ENCODE measurements at places on chromosomes 5 and 9.

DNA sequence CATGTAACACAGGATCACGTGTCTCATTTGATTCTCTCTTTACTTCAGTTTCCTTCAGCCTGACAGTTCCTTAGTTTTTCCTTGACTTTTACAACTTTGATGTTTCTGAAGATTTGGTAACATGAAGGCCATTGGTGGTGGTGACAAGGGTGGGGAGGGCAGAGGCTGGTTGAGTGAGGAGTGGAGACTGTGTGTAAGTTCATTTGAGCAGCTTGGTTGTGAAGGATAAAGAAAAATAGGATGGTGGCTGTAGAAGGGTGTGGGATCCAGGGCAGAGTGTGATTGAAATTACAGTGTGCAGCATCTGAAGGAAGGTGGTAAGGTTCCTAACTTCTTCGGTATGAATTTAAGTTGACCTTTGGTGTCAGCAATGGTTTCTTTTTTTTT, 20.4 kb downstream of the SUB1 start:
- no peak for DNase-seq

- no peak for DNase-seq
These were observed 8.0 kb upstream of the PCA3 start for GRCh38 chr9:76756268-76756640.

- DNase-seq: no peak
These were observed 9.9 kb upstream of the PCDHB2 start for GRCh38 chr5:141084487-141084989.

DNA sequence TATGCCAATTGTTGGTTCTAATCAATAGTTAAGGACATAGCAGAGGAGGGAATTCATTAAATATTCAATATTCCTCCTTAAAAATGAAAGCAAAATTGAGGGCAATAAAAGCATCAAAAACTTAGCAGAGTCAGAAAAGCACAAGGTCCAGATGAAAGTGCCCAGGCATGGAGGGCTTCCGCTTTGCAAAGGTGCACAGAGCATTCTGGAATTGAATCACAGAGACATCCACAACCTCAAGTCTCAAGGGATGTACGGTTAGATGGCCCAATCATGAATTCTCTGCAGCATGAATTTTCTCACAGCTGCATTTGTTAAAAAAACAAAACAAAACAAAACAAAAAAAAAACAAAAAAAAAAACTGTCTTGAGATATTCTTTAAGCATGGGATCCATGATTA, 253.7 kb downstream of the SPOCK1 start:
- DNase-seq: no peak

DNA sequence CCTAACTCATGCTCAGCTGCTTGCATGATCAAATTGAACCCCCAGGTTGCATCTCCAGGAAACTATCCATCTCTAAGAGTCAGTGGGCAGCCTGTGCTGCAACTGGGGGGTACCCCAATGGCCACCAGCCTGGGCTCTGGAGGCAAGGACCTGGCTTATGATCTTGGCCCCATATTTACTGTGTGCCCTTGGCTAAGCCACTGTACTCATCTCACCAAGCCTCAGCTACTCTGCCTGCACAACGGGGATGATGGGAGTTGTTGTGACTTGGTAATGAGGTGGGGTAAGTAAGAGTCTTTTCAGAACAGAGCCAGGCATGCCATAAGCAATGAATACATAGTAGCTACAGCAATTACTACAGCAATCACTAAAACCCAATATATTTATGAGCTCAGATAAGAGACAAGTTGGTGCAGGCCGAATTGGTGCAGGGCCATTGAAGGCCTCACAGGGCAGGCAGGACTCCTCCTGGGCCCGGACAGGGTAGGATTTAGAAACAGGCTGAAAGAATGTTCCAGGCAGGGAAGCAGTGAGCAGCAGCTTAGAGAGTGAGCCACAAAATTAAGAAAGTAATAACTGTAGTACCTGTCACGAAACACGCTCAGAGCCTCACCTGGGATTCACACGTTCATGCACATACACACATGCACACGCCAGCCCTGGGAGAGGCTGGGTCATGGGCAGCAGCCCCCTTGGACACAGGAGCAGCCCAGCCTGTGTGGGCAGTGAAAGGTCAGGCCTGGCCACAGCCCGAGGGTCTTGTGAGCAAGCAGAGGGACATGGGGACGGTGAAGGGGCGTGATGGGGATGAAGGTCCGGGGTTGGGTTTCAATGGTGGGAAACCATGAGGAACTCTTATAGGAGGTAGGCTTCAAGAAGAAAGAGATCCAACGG, 74.1 kb downstream of the PAX5 start:
- DNase-seq: no peak

GRCh38 chr5:95142145-95142544, 142.7 kb downstream of the MCTP1 start:
- no peak for DNase-seq

DNA sequence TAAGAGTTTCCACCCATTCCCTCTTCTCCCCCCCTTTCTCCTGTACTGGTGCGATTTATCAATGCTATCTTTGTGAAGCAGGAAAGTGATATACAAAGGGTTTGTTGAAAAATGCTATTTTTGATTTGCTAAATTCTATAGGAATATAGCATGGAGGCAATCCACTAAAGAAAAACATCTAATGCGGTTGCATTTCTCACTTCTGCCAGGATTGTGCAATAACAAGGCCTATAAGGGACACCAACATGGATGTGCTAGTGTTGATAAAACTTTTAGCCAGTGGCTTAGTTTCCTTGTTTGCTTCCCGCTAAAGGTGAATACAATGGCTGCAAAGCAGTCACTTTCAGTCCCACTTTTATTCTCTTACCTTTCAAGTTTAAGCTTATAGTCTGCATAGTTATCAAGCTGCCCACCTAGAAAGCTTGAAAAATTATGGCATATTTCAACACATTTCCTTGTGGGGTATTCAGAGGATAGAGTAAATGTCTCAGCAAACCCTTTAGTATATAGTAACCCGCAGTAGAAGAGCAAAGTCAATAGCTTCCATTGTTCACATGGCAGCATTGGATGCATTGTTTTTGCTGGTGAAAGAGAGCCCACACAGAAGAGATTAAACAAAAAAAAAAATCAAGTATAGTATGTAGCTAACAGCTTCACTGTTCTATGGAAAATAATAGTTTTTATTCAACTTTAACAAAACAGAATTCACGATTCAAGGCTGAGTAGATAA, 674.6 kb upstream of the SEMA6A start:
- DNase-seq: no peak

- no peak for DNase-seq
These were observed 28.4 kb downstream of the RUSC2 start for GRCh38 chr9:35518225-35518821.

GRCh38 chr5:65126542-65127069, 355.1 kb downstream of the ADAMTS6 start:
- no peak for DNase-seq

GRCh38 chr5:142929587-142929986, 159.4 kb downstream of the ARHGAP26 start:
- DNase-seq: peak; percentile 59

- DNase-seq: no peak
These were observed 507.4 kb downstream of the RASEF start for GRCh38 chr9:82555431-82556051.

DNA sequence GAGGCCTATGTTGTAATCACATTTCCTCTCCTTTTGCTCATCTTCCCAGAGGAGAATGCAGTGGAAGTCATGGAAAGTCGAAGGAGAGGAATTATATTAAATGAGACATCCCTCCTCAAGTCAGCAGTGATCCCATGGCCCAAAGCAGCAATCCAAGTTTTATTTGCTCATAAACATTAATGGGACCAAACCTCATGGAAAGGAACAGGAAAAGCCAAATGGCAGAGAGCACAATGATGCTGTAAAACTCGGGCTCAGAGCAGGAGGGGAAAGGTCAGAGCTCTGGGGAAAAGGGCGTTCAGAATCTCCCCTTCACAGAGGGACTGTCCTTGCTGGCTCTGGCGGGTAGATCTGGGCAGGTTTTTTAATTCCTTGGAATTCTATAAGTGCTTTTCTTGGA, 175.8 kb downstream of the C5orf15 start:
- DNase-seq: no peak

DNA sequence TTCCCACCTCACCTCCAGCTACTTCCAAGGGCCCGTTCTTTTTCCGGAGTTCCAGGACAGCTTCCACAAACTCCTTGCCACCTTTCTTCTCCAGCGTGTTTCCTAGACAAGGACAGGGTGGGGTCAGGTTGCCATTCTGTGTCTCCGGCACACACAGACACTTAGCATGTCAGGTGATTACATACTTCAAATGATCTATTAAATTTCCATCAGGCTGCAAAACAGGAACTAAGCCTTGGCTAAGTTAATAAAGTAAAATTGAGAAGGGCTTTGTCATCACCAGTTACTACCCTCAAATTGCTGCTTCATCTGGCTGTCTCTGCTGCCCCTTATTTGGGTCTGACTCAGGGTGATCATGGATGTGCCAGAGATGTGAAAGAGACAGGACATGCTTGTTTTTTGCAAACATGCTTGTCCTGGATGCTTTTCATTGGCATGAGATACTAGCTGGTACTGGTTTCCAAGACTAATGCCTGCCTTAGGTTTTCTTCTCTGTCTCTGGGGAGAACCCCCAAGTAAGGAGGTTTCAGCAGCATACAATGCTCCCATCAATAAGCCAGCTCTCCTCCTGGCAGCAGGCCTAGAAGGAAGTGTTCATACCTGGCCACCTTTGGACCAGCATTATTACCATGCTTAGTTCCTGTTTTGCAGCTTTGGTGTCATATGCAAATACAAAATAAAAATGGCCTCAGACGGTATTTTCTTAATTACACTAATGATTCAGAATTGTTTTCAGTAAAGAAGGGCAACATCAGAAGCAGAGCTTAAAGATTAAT, 52.9 kb downstream of the MACROH2A1 start:
- DNase-seq: no peak

GRCh38 chr9:14362175-14362574, 48.2 kb upstream of the NFIB start:
- DNase-seq: no peak

DNA sequence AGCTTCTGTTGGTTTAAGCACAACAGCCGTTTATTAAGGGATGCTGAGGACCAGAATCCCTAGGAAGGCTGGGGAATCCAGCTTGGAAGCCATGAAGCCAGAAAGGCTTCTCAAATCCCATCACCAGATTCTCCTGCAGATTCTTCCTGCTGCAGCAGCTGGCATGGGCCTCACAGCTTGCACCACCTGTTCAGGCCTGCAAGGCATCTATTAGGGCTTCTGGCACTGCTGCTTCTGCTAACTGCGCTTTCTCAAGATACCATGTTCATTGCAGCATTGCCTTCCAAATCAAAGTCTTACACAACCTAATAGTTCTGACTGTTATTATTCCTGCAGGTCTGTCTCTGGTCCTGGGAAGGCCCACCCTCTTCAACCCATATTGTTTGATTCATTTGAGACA, 51.2 kb upstream of the ZNF366 start:
- DNase-seq: no peak

DNA sequence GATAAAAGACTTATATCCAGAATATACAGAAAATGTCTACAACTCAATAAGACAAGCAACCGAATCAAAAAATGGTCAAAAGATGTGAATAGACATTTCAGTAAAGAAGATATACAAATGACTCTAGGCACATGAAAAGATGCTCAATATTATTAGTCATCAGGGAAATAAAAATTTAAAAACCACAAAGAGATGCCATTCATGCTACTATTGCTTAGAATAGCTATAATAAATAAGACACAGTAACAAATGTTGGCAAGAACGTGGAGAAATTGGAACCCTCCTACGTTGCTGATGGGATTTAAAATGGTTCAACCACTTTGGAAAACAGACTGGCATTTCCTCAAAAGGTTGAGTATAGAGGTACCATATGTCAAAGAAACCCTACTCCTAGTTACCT, 39.8 kb downstream of the POLK start:
- no peak for DNase-seq

DNA sequence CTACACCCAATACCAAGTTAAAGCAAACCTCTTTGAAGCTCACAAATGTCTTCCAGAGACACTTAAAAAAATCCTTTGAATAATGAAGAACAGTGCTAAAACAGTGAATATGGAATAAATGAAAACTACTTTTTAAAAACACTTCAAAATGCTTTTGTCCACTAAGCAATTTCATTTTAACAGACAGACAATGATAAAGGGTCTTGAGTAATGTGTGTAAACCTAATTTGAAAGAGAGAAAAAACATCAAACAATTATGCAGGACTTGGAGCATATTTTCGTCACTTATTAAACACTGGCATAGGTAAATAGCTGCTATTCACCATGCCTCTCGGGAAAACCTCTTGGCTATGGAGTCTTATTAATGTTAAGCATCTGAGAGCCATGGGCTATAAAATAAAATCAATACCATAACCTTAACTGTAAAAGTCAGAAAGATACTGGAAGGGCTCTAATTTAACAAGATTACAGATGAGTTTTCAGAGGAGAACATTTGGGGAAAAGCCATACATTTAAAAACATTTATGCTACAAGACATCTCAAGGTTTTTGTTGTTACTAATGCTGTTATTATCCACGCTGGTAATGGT, 177.8 kb downstream of the NFIB start:
- DNase-seq: no peak

All from bone marrow (tissue), 2 donors.